ENCODE measurements at places on chromosomes 13 and 19.

GRCh38 chr19:33535226-33535625 is 13.6 kb upstream of the PEPD start:
- peak; percentile 6 for DNase-seq

DNA sequence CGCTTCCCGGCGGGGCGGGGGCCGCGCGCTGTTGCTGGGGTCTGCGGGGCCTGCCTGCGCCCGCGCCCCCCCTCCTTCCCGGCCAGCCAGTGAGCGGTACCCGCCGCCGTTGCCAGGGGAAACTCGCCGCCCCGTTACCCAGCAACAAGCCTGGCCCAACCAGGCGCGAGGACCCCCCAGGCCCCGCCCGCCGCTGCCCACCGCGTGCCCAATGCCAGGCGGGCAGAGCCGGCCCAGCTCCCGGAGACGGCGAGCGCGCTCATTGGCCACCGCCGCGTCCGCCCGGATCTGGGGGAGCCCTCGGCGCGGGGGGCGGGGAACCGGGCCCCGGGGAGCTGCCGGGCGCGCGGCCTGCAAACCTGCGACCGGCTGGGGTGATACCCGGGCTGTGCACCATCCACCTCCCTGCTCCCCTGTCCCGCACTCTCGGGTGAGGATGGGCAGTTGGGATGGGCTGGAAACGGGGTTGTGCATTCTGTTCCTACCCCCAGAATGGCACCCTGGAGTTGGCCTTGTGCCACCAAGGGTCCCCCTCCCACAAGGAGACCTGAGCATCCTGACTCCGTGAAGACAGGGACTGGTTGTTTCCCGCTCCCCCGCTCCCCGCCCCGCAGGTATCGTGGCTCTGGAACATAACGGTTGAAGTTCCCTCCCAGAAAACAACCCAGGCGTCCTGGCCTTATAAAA is 8.8 kb upstream of the BBC3 start:
- no peak for DNase-seq

DNA sequence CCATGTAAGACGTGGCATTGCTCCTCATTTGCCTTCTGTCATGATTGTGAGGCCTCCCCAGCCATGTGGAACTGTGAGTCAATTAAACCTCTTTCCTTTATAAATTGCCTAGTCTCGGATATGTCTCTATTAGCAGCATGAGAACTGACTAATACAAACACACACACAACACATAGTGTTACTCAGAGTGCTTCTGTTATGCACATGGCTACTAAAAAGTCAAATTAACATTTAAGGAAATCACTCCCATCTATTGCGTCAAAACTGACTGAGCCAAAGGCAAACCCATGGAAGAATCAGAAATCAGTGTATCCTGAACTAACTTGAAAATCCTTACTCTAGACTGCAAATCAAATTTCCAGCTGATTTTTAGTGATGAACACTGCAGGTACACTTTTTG is 209.2 kb downstream of the RBM26 start:
- DNase-seq: no peak

GRCh38 chr13:34640179-34640992 is 301.7 kb upstream of the NBEA start:
- DNase-seq: no peak

DNA sequence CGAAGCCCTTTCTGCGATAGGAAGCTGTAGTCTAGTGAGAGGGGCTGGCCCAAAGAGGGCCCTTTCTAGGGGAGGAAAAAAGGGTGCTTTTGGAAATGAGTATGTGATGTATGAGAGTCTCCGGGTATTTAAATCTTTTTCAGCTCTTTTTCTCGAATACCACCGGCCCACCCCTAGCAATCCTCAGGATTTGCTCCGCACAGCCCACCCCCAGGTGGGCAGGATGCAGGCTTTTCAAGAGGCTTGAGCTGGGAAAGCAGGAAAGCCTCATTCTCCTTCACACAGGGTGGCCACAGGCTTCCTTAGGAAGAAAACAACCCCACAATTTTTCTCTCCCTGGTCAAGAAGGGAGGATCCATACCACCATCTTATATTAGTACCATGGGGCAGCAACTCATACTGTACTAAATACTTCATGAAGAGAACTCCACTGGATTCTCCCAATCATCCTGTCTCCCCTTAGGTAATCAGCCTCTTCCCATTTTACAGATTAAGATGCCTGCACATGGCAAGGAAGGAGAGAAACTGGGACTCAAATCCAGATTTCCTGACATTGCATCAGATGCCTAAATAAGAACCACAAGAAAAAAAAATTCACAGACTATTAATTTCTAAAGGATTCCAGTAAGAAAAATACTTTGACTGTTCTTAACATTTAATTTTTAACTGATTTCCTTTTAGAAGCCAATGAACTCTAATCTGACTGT is 84.4 kb downstream of the STK24 start:
- DNase-seq: no peak

- DNase-seq: no peak
These were observed 154.6 kb downstream of the FLT1 start for GRCh38 chr13:28340272-28340793.

GRCh38 chr13:111370570-111371535 is 50.4 kb downstream of the TEX29 start:
- no peak for DNase-seq

- DNase-seq: no peak
These were observed 434.1 kb downstream of the ZNF536 start for GRCh38 chr19:30806311-30806710.

DNA sequence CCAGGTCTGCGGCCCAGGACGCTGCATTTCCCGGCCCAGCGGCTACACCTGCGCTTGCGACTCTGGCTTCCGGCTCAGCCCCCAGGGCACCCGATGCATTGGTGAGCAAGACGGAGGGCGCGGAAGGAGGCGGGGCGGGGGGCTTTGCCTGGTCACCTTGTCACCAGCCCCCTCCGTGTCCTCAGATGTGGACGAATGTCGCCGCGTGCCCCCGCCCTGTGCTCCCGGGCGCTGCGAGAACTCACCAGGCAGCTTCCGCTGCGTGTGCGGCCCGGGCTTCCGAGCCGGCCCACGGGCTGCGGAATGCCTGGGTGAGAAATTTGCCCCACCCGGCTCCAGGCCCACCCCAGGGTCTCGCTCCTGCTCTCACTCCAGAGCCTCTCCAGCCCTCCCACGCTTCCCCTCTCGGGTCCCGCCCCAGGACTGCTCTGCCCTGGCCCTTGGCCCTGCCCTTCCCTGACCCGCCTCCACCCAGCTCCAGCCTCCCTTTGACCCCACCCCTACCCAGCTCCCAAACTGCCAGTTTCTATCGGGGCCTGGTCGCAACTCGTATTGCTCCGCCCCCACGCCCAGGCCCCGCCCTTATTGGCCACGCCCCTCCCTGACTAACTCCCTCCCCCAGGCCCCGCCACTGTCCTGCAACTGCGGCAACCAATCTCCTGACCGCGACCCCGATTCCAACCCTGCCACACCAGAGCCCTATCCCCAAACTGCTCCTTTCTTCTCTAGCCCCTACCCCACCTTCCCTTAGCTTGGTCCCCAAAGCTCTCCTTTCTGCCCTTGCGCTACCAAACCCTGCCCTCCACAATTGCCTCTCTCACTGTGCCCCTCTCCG is 8.6 kb downstream of the LTBP4 start:
- DNase-seq: peak; percentile 55

DNA sequence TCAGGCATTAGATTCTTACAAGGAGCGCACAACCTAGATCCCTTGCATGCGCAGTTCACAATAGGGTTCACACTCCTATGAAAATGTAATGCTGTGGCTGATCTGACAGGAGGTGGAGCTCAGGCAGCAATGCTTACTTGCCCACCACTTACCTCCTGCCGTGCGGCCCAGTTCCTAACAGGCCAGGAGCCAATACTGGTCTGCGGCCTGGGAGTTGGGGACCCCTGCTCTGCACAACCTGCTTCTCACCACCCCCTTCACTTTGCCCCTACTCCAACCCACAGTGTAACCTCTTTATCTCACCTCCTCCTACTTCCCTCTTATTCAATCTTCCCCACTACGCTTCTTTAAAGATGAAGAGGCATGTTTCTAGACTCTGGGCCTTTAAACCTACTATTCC is 240.2 kb downstream of the RGCC start:
- no peak for DNase-seq

DNA sequence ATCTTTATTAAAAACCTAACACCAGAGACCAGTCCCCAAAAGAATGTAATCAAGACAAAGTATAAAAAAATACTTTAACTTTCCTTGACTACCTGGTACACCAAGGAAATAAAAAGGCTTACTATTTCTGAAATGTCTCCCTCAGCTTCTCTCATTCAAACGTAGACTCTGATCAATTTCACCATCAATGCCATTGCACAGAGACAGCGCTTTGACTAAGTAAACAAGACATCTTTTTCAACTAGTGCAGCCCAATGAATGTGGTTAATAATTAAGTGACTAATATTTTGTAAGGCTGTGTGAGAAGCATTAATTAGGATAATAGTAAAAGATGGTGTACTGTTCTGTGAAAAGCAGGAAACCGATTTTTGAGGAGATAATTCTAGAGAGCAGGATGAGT is 7.3 kb upstream of the RAP2A start:
- DNase-seq: no peak

GRCh38 chr13:50908371-50908770 is 1.2 kb upstream of the RNASEH2B start:
- no peak for DNase-seq

DNA sequence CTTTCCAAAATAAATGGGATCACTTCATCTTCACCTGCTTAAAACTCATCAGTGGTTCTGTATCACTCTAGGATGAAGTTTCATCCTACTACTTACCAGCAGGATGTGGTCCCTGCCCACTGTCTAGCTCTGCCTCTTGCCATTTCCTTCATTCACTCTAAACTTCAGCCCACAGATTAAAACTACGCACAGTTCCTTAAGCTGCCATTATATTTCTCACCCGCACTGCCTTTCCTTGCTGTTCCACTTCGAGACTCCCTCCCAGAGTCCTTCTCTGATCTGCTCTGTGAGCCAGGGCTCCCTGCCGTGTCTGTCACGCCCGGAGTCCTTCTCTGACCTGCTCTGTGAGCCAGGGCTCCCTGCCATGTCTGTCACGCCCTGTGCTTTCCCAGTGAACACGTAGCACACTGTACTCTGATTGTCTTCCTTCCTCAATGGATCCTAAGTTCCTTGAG is 52.0 kb upstream of the NPAS1 start:
- DNase-seq: no peak

- DNase-seq: no peak
These were observed 699.0 kb downstream of the FGF9 start for GRCh38 chr13:22369840-22370239.

DNA sequence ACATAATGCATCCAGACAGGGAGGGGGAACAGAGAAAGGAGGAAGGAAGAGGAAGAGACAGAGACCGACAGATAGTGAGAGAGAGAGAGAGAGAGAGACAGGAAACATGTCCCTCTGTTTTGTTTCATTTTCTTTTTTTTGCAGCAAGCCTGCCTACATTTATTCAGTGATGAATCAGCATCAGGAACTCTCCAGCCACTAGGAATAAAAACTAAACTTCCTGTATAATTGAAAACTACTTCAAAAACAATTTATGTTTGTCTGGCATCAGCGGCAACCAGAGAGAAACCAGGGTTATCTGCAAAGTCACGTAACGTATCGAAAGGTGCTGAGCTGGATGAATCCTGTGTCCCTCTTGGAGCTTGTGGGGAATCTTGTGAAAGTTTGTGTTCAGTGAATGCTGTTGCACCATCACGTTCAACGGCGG is 148.6 kb upstream of the SOX21 start:
- no peak for DNase-seq

DNA sequence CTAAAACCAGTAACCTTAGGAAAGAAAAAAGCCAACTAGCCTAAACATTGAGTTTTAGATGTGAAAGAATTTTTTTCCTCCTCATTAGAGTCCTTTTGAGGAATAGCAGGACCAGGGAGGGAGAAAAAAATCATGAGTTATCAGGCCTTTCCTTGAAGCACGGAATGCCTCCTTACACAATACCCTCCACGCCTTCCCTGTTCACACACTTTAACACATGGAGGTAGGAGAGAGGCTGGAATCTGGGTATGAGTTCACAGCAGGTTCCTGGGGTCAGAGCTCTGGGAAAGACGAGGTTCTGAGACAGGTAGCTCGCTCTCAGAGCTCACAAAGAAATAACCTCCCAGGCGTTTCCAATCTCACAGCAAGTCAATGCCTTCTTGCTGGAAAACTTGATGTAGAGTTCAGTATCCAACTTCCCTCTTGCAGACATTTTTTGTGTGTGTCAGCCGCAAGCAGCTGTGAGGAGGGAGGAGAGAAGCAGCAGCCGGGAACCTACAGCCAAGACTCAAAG is 716 bp downstream of the ZNF573 start:
- DNase-seq: no peak

DNA sequence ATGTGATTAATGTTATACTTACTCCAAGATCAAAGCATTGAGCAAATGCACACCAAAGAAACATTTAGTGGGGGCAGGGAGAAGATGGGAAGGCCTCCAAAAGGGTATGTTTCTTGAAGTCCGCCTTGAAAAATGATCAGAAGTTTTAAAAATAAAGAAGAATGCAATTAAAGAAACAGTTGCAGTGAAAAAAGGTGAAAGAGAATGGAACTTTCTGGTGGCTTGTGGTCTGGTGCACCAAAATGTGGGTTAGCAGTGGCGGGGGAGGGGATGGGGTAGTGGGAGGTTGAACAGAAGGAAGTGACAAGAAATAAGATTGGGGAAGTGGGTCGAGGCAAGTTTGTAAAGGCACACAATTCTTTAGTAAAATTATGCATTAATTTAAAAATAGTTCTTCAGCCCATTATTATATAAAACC is 2.5 kb downstream of the LCP1 start:
- no peak for DNase-seq

- no peak for DNase-seq
These were observed 7.4 kb downstream of the BSG start for GRCh38 chr19:579842-580155.

Data from stromal cell of bone marrow (primary cell).